ENCODE measurements at places on chromosomes 1 and 21.

DNA sequence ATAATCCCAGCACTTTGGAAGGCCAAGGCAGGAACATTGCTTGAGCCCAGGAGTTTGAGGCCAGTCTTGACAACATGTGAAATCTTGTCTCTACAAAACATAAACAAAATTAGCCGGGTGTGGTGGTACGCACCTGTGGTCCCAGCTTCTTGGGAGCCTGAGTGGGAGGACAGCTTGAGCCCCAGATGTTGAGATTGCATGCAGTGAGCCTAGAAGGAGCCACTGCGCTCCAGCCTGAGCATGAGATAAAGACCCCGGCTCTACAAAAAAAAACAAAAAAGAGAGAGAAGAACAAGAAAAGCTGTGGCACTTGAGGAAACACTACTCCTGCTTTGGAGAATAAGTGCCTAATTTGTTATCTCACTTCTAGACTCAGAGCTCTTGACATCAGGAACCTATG is 146.6 kb downstream of the GLUL start:
- DNase-seq: no peak

DNA sequence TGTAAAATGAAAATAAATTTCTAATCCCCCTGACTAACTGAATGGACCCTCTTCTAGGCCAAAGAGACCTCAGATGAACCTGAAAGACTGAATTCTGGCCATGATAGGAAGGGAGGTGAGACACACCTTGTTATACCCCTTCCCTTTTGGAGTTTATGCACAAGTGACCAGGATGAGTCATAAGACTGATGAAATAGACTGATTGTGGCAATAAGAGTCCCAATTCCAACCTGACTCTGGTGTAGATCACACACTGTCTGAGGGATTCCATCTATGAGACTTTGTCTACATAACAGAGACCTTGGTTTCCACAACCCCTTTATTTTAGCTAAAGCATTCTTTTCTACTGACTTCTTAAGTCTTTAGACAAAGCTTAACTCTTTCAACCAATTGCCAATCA is 13.5 kb upstream of the OR2G2 start:
- no peak for DNase-seq

GRCh38 chr1:112544011-112544688 is 35.4 kb downstream of the WNT2B start:
- DNase-seq: no peak

DNA sequence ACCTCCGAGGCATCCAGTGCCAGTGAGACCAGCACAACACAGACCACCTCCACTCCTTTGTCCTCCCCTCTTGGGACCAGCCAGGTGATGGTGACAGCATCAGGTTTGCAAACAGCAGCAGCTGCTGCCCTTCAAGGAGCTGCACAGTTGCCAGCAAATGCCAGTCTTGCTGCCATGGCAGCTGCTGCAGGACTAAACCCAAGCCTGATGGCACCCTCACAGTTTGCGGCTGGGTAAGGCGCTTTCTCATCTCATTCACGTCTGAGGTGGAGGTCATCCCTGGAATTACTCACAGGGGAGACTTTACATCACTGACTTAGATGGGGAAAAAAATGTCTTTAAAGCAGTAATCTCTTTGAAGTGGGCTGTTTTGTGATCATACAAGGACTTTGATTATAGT is 106.3 kb downstream of the CD247 start:
- DNase-seq: no peak

DNA sequence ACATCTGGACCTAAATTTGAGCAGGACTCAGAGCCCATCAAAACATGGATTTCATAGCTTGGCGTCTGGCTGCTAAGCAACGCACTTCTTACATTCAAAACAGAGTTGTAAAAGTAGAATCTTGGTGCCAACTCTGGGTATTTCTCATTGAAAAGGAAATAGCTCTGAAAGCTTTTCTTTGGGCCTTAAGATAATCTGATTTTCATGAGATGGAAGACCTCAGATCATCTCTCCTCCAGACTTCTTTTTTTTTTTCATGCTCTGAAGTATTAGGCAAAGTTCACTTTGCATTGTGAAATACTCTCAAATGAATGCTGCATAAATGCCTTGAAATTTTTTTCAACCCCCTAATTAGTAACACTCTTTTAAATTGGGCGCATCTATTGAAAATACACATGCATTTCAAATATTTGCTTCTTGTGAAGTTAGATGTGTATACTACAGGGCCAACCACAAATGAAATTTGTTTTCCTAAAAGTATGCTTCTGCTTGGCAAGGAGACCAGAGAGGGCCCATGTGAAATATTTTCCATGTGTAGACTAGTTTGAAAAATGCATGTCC is 4.2 kb downstream of the ADAMTS5 start:
- no peak for DNase-seq

DNA sequence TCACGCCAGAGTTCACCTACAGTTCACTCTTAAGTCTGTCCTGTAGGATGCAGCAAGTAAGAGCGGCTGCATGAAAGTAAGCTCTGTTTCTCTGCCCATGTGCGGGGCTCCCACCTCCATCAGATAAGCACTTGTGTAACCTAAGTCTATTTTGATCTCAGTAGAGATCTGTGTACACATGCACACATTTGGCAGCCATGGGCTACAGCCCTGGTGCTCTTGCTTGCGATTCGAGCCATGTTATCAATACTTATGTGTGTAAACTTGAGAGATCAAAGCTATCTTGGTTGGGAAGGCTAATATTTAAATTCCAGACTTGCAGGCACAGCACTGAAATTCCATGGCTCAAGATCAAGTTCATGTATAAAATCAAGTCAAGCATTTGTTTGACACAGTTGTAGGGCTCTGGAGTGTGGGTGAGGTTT is 244.7 kb upstream of the FGGY start:
- DNase-seq: no peak

- DNase-seq: no peak
Observed at GRCh38 chr1:219902951-219903350, 25.4 kb downstream of the SLC30A10 start.

DNA sequence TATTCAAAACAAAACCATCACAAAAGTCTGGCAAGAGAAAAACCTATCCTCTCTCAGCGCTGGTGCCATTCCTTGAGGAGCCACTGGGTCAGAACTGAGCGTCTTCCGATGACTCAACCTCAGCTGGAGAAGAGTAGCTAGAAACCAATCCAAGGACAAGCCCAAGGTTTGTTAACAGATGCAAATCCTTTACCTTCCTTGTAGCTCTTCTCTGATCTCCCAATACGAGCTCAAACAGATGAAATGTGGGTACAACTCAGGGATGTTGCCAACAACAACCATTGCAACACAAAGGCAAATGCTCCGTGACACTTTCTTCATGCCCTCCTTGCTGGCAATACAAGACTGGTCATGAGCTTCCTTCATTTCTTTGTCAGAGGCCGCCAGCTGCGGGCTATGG is 337.1 kb downstream of the SIPA1L2 start:
- no peak for DNase-seq

- no peak for DNase-seq
Observed at GRCh38 chr1:179208681-179209477, 20.6 kb downstream of the ABL2 start.

DNA sequence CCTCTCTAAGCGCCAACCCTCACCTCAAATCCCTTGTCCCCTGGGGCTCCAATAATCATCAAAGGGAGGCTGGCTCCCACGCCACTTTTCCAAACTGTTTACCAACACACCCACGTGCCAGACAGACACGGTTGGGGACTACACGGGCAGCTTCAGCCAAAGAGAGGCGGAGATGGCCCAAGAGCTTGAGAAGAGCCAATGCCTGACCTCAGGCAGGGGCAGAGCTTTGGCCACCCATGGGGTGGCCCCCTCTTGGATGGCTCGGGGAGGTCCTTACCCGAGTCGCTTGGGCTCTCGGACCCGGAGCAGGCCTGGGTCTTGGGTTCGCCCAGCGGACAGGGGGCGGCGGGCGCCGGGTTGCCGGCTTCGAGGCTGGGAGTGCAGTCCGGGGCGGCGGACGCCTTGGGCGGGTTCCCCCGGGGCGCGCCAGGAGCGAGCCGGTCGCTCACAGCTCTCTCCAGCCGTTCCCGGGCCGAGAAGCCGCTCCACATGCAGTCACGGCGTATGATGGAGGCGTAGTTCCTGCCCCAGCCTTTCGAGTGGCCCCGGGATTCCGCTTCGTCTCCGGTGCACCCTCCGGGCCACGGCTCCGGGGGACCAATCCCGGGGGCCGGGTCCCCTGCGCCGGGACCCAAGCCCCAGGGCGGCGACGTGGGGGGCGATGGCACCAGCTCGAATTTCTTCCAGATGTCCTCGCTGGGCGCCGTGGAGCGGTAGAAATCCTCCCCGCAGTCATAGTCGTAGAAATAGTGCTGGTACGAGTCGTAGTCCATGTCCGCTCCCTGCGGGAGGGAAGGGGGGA is 854 bp downstream of the MYCL start:
- DNase-seq: no peak

GRCh38 chr1:107604825-107605224 is 360.2 kb downstream of the VAV3 start:
- no peak for DNase-seq

- no peak for DNase-seq
Observed at GRCh38 chr1:203931953-203932352, 70.6 kb downstream of the SNRPE start.

DNA sequence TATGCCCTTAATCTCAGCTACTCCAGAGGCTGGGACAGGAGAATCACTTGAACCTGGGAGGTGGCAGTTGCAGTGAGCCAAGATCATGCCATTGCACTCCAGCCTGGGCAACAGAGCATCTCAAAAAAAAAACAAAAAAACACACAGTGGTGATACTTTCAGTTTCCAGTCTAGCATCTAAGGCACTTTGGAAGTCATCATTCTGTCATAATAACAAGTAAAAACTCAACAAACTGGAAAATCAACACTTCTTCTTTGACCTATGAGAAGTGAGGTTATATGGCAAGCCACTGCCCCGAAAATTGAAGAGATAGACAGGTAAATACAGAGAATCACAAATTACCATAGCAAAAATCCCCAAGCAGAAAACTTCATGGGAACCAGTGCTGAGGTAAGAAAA is 51.9 kb downstream of the IL12RB2 start:
- no peak for DNase-seq

GRCh38 chr1:98048244-98048643 is 127.4 kb upstream of the DPYD start:
- peak; percentile 72 for DNase-seq

DNA sequence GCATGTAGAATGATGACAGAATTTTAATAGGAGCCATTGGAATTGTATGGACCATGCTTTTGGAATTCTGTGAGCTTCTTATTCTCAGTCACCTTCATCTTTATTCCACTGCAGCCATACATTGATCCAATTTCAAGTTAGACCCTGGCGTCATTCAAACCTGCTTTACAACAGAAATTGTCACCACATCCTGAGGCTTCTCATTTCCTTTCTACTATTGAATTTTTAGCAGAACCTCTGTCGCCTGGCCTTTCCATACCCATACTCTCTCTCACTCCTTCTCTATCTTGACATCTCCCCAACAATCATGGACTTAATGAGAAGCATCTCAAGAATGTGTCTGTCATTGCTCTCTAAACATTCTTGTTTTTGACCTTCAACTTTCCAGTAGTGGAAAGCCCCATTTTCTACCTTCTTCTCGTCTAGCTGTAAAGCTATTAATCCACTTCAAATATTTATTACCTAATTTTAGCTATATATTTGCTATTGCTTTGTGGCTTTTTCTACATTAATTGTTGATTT is 74.1 kb downstream of the CRB1 start:
- no peak for DNase-seq

GRCh38 chr1:225146478-225146877 is 217.0 kb downstream of the DNAH14 start:
- no peak for DNase-seq

DNA sequence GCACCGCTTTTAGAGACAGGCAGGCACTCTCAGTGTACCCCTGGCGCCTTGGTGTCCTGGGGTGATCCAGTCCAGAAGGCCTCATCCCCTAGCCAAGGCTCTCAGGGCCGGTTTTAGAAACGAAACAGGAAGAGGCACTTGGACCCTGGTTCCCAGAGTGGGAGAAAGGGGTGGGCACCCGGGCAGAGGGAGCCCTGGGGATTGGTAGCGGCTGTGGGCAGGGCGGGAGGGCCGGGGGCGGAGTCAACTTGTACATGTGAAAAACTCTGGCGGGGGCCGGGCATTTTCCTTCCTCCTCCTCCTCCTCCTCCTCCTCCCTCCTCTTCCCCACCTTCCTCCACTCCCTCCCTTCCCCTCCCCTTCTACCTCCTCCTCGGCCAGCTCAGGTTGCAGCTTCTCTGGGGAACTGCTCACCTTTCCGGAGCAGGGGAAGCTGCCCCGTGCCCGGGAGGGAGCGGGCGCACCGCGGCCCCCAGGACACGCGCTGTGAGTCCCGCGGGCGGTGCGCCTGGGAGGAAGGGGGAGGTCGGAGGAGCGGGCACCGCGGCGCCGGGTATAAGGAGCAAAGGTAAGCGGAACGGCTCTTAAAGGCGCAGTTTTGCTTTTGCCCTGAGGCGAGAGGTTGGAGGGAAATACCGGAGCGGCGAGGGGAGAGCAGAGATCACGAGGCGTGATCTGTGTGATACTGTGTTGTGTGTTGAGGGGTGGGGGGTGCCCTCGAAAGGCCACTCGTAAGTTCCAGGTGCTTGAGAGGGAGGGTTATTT is at the start of gene CDK18:
TSS of gene CDK18 (plus strand) at position 359 of the 765 bp plus-strand sequence. CDS start 18,499 bp downstream, outside the sequence.
- DNase-seq: peak; percentile 32

GRCh38 chr1:77282866-77283539 is 1.2 kb downstream of the AK5 start:
- peak; percentile 26 for DNase-seq

Measured in stimulated activated CD4-positive, alpha-beta T cell treated with anti-CD3 and anti-CD28 coated beads, Interleukin-4, amount 100 ng/mL, for 24 hours (primary cell).